ENCODE measurements at places on chromosomes 12 and 14. TPM values are rescaled to one million over a fixed set of nuclear protein-coding genes. Genes with fewer than 3 reads are reported as not detected.

TMEM132D gene
- not detected for total RNA-seq

SAMD15 gene
- total RNA-seq = 0.33 TPM

DNA sequence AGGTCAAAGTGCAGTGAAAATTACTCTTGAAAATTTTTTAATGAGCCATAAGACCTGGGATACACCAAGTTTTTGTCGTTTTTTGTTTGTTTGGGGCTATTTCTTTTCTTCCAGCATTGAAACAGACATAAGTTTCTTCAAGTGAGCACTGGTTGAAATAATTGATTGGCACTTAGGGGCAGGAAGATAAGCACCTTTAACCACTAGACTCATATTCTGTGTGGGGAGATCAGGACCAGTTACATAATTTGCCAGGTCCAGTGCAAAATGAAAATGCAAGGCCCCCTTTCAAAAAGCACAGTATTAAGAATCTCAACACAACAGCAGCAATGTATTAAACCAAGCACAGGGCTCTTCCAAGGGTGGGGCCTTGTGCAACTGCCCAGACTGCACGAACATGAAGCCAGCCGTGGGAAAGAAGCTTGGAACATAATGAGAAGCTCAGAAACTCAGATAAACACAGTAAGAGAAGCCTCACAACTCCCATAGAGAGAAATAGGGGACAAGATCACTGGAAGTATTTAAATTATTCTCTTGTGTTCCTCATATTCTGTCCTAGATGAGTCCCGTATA, 3.2 kb upstream of the TCP11L2 start:
- H3K27me3 ChIP-seq = no peaks in the 10 kb centered on the region
- H3K36me3 ChIP-seq = no peaks in the 10 kb centered on the region
- no peak overlapping the region for H3K4me3 ChIP-seq
- peak; percentile 29 for DNase-seq

DNA sequence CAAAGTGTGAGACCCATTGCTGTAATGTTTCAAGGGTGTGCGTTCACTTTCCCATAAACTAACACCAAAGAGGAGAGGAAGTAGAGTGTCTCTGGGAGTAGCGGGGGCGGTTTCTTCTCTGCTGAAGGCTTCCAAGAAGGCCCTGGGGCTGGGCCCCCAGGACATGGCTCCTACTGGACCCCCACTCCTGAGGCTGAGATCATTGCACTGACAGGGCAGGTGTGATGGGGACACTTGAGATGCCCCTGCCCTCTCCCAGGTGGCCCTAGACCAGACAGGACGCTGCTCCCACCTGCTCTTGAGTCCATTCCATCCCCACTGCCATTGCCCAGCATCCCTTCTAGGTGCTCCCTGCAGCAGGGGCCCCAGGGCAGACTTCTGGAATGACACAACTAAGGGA, 20.1 kb downstream of the TMEM63C start:
- peaks cover 9% of the 10 kb centered on the region for H3K27me3 ChIP-seq
- H3K36me3 ChIP-seq = no peaks in the 10 kb centered on the region
- H3K27ac ChIP-seq = no peak overlapping the region
- no peaks in the 10 kb centered on the region for H3K4me1 ChIP-seq
- no peak for DNase-seq

DNA sequence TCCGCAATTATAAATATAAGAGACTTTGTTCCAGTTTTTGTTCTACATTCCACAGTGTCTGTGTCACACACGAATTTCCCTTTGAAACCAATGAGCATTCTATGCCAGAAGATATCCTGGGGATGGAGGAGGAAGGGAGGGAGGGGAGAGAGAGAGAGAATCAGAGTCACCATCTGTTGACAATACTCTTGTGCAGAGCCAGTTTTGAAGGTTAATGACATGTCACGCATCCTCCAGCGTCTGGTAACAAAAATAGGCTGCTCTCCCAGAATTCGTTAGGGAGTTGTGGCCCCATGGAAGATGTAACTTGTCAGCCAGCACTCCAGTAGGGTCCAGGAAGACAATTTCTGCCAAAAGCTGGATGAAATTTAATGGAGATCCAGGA, 213.5 kb upstream of the KRR1 start:
- H3K4me3 ChIP-seq = peak overlapping the region; percentile 5
- H3K27me3 ChIP-seq = no peaks in the 10 kb centered on the region
- H3K27ac ChIP-seq = peak overlapping the region; percentile 82
- peak; percentile 98 for DNase-seq
- peaks cover 33% of the 10 kb centered on the region for H3K4me1 ChIP-seq

GRCh38 chr12:48442179-48442847, 30.0 kb upstream of the ANP32D start:
- no peak overlapping the region for H3K27ac ChIP-seq
- no peaks in the 10 kb centered on the region for H3K4me1 ChIP-seq
- DNase-seq = no peak
- H3K36me3 ChIP-seq = no peaks in the 10 kb centered on the region

NABP2 gene
- total RNA-seq = 25.9 TPM

- no peaks in the 10 kb centered on the region for H3K36me3 ChIP-seq
- H3K4me3 ChIP-seq = no peak overlapping the region
- H3K27me3 ChIP-seq = no peaks in the 10 kb centered on the region
- no peak for DNase-seq
Observed at GRCh38 chr12:92785563-92785950, 82.8 kb downstream of the PLEKHG7 start.

NRIP2 gene
- 0.17 TPM for total RNA-seq

HOXC13 gene
- not detected for total RNA-seq

DNA sequence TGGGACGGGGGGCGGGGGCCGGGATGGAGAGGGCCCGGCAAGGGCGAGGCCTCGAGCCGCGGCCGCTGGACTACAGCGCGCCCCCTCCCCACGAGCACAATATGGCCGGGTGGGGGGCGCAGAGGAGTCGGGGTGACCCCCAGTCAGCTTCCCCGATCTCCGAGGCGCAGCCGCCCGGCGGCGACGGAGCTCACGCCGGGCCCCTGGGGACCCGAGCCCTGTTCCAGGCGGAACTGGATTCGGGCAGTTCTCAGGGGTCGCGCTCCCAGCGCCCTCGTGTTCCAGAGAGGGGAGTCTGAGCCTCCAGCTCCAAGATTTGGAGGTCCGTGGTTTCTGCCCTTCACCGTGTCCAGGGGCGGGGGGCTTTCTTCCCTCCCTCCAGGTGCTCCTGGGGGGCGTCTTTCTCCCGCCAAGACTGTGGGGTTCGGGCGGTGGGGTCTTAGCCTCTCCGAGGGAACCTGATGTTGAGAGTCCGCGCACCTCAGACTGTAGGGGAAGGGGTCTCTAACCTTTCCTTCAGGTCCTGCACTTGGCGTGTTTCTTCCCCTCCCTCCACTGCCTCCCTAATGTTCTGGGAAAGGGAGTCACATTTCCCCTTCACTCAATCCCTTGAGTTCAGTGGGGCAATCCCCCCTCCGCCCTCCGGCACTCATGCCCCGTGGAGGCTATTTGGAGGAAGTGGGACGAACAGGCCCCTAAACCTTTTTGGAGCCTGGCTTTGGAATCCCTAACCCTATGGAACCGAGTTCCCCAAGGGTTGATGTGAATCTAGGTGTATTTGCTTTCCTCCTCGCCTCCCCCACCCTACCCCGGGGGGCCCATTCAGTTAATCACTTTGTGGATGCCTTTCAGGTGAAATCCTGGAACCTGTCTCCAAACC, 584 bp downstream of the ACVR1B start:
- peak overlapping the region; percentile 85 for H3K4me3 ChIP-seq
- H3K36me3 ChIP-seq = no peaks in the 10 kb centered on the region
- H3K4me1 ChIP-seq = peaks cover 6% of the 10 kb centered on the region
- no peak for DNase-seq

DNA sequence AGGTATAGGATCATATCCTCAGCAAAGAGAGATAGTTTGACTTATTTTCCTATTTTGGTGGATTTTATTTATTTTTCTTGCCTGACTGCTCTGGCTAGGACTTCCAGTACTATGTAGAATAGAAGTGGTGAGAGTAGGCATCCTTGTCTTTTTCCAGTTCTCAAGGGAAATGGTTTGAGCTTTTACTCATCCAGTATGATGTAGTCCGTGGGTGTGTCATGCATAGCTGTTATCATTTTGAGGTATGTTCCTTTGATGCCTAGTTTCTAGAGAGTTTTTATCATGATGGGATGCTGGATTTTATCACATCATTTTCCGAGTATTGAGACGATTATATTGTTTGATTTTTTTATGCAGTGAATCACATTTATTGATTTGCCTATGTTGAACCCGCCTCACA, 97.2 kb downstream of the MGAT4C start:
- no peaks in the 10 kb centered on the region for H3K27me3 ChIP-seq
- no peak for DNase-seq
- H3K4me3 ChIP-seq = no peak overlapping the region

DNA sequence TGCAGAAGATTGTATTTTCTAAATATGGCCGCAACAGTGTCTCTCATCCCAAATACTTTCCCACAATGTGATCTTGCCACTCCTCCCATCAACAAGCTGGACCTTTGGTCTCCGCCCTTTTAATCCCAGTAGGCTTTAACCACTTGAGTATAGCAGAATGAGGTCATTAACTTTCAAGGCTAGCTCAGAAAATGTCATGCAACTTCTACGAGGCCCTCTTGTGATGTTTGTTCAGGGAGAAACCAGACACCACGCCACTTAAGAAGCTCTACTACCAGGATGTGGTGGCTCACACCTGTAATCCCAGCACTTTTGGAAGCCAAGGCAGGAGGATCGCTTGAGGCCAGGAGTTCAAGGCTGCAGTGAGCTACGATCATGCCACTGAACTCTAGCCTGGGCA, 20.1 kb upstream of the OR6J1 start:
- DNase-seq = no peak

SLC7A8 gene
- 5.1 TPM for total RNA-seq

GRCh38 chr12:123031171-123031845, 50.8 kb downstream of the ARL6IP4 start:
- H3K4me1 ChIP-seq = peaks cover 5% of the 10 kb centered on the region
- H3K4me3 ChIP-seq = no peak overlapping the region
- H3K36me3 ChIP-seq = peaks cover 6% of the 10 kb centered on the region
- no peak for DNase-seq
- no peak overlapping the region for H3K27ac ChIP-seq
- H3K27me3 ChIP-seq = no peaks in the 10 kb centered on the region

KLRC2 gene
- not detected for total RNA-seq

GRCh38 chr14:55327179-55327578, 56.0 kb downstream of the FBXO34 start:
- H3K27ac ChIP-seq = no peak overlapping the region
- H3K4me1 ChIP-seq = no peaks in the 10 kb centered on the region
- no peaks in the 10 kb centered on the region for H3K27me3 ChIP-seq
- H3K4me3 ChIP-seq = no peak overlapping the region
- no peak for DNase-seq

- H3K4me1 ChIP-seq = no peaks in the 10 kb centered on the region
- no peaks in the 10 kb centered on the region for H3K27me3 ChIP-seq
- no peak overlapping the region for H3K27ac ChIP-seq
Observed at GRCh38 chr14:58690801-58691516, 53.2 kb downstream of the DACT1 start.

PLA2G1B gene
- not detected for total RNA-seq
